Breast epithelium (tissue), 4 donors: ENCODE measurements at places on chromosomes 13 and 19. TPM values are rescaled to one million over a fixed set of nuclear protein-coding genes. Genes with fewer than 3 reads are reported as not detected.

- DNase-seq, result no peak
- H3K27me3 ChIP-seq, result no peaks in the 10 kb centered on the region
- no peak overlapping the region for H3K4me3 ChIP-seq
- H3K4me1 ChIP-seq, result no peaks in the 10 kb centered on the region
Observed at GRCh38 chr13:48615049-48615448, 38.7 kb upstream of the CYSLTR2 start.

GRCh38 chr13:76872675-76873074 lies 13.5 kb downstream of the KCTD12 start:
- no peak overlapping the region for H3K4me3 ChIP-seq
- no peak for DNase-seq

DNA sequence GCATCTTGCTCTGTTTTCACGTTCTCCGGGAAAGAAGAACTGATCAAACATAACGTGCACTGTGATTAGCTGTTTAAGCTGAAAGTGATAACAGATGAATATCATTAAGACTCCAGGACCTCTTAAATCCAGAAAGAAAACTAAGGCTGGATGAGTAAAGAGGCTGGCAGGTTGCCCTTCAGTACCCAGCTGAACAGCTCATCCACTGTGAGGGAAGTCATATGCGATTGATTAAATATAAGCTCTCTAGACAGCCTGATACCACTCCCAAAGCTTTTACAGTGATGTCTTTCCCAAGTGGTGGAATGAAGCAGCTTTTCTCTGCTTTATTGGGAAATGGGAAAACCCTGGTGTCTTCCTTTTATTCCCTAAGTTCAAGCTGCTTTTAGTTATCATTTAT lies 116.9 kb downstream of the EFNB2 start:
- no peaks in the 10 kb centered on the region for H3K27me3 ChIP-seq
- no peaks in the 10 kb centered on the region for H3K36me3 ChIP-seq
- DNase-seq, result no peak
- no peak overlapping the region for H3K27ac ChIP-seq
- no peak overlapping the region for H3K4me3 ChIP-seq

DNA sequence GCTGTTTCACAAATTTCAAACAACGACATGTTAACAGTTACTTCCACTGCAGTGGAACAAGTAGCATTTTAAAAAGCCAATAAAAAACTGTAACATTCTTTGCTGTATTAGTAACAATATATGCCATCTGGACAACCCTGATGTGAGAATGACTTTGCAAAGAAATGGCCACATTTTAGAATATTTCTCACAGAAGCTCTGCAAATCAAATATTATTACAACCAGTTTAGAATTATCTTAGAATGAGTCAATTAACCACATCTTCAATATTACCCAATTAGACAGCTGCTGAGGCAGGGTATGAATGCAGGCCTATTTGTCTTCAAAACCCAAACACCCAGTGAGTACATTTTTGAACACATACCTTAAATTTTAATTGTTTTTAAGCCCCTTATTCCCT lies 3.2 kb downstream of the ZNF699 start:
- DNase-seq, result no peak
- H3K4me1 ChIP-seq, result peaks cover 4% of the 10 kb centered on the region
- H3K27ac ChIP-seq, result no peak overlapping the region
- H3K36me3 ChIP-seq, result peaks cover 19% of the 10 kb centered on the region

DNA sequence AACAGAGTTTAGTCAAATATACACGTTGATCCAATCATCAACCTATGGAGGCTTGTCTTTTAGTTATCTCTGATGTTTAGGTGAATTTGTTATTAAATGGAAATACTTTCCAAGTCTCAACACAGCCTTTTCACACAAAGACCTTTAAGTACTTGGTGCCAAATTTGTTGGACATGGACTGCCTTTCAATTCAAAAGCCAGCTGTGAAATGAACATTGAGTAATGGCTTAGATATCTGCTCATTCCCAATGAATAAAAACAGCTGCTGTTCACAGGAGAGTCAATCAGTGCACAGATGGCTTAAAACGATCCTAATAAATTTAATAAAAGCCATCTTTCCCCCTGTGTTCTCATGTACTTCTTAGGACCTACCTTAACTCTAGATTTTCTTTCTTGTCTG lies 19.9 kb upstream of the DHRS12 start:
- no peak overlapping the region for H3K27ac ChIP-seq
- H3K36me3 ChIP-seq, result no peaks in the 10 kb centered on the region
- H3K4me3 ChIP-seq, result no peak overlapping the region
- H3K27me3 ChIP-seq, result no peaks in the 10 kb centered on the region

DNA sequence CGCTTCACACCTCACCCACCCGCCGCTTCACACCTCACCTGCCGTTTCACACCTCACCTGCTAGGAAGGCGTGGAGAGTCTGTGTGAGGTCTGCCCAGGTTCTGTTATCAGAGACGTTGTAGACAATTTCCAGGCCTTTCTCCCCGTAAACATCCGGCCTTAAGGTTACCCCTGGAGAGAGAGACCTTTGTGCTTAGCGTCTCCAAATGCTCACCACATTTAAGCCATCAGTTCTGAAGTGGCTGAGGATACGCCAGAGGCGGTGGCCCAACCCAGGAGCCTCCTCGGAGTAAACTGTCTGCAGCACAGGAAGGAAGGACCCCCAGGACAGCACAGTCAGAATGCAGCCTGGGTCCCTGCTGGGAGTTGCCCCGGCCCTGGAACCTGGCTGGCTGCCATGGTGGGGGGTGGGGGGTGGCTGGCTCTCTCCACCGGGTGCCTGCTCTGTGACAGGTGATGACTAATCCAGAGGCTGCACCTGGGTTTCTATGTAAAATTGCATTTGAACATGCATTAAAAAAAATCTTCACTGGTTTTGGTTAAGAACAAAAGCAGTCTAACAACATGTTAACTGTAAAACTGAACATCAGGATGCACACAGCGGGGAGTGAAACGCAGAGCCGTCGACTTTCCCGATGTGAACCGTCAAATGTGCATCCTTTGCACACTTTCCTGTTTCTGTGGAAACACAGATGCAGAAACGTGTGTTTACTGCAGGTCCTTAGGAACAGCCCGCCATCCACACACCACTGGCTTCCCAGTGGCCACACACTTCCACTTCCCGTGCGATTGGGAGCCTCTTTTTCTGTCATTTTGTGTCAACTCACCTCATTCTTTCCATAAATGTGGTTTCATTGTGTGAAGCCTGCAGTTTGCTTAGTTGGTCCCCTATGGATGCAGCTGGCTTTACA lies 4.5 kb downstream of the ATP4B start:
- H3K4me3 ChIP-seq, result no peak overlapping the region
- no peaks in the 10 kb centered on the region for H3K4me1 ChIP-seq
- H3K36me3 ChIP-seq, result no peaks in the 10 kb centered on the region
- H3K27ac ChIP-seq, result no peak overlapping the region
- no peaks in the 10 kb centered on the region for H3K27me3 ChIP-seq

GRCh38 chr13:106161146-106161545 lies 374.3 kb downstream of the EFNB2 start:
- no peak for DNase-seq
- no peaks in the 10 kb centered on the region for H3K4me1 ChIP-seq
- no peaks in the 10 kb centered on the region for H3K27me3 ChIP-seq
- H3K36me3 ChIP-seq, result no peaks in the 10 kb centered on the region

DNA sequence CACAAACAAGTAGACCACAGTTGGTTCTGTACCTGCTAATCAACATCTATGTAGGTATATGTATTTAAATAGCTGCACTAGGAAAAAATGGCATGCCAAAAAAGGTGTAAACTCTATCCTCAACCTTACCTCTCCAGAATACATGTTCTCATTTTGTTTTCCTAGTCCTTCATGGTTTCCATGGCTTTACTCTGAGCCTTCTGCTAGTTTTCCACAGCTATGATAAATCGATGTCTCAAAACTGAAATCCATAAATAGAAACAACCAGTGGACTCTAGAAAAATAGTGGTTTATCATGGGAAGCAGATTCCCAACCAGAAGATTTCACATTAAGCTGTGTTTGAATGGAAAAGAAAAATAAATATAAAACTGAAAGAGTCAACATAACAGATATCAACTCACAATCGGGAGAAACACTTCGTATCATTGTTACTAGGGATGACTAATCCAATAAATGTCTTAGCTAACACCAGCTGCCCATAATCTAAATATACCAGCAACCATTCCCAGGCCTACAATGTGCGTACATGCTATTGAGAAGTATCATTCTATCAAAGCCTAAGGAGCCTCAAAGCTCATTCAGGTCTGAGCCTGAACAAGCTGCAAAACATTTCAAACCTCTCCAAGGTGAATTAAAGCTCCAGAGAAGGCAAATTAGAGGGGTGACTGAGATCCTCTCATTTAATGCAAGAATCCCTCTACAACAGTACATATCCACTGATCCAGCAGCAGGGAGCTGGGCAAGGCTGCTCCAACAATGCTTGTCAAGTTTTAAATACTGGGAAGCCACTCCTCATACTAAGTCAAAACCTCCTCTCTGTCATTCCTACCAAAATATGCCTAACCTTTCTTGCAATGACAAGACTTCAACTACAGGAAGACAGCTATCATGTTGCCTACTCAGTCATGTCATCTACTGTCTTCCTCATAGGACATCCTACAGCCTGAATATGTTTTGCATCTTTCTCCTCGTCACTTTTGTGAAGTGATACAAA lies 90.2 kb downstream of the KCTD12 start:
- H3K36me3 ChIP-seq, result no peaks in the 10 kb centered on the region
- H3K27ac ChIP-seq, result no peak overlapping the region
- H3K27me3 ChIP-seq, result no peaks in the 10 kb centered on the region
- H3K4me3 ChIP-seq, result no peak overlapping the region
- H3K4me1 ChIP-seq, result no peaks in the 10 kb centered on the region

Gene NUP58
- total RNA-seq, result 68.2 TPM

Gene NLRP11
- total RNA-seq, result not detected

Gene LINGO3
- 0.16 TPM for total RNA-seq

Gene GPR32
- total RNA-seq, result not detected

Gene ZNF667
- total RNA-seq, result 2.9 TPM

Gene NALCN
- 1.6 TPM for total RNA-seq
